ENCODE measurements at places on chromosomes 2 and 18.
A peak's percentile ranks its signal among the peaks of the same experiment; 100 is the strongest.

DNA sequence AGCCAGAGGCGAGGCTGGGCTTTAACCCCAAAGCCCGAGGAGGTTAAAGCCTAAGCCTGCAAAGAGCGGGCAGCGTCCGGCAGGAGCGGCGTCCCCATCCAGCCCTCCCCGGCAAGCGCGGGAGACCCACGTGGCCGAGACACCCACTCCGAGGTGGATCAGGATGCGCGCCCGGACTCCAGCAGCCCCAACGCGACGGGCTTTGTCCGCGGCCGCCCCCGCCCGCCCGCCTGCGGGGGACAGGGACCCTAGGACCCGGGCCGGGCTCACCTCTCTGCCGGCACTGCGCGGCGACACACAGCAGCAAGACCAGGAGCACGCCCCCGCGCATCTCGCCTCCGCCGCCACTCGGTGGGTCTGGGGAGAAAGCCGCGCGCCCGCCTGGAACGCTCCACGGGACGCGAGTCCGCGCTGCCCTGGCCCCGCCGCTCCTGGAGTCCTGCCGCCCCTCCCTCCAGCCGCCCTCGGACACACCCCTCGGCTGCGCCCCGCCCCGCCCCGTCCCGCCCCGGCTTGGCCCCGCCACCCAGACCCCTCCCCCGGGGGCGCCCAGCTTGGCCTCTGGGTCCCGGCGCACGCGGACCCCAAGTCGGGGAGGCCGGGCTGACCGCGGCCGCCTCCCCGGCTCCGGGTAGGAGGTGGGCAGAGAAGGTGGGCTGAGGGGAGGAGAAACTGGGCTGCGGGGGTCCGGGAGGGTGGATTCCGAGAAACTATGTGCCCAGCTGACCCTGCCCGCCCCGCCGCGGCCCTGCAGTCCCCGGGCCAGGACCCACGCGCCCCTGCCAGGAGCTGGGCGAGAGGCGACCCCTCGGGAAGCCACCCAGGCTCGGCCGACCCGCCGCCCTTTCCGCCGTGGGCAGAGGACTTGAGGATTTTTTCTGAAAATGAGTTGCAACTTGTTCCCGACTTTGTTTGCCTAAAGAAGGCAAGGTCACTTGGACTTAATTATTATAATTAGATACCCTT lies at the start of gene LAMA1:
LAMA1 (minus strand) TSS at position 408 of the 966 bp plus-strand sequence; CDS start at position 331, 77 bp downstream.
- no peak within 1 kb of the TSS for H3K27ac ChIP-seq
- DNase-seq = no peak
- peaks cover 13% of the 10 kb centered on the region for H3K27me3 ChIP-seq
- no peaks in the 10 kb centered on the region for H3K36me3 ChIP-seq

DNA sequence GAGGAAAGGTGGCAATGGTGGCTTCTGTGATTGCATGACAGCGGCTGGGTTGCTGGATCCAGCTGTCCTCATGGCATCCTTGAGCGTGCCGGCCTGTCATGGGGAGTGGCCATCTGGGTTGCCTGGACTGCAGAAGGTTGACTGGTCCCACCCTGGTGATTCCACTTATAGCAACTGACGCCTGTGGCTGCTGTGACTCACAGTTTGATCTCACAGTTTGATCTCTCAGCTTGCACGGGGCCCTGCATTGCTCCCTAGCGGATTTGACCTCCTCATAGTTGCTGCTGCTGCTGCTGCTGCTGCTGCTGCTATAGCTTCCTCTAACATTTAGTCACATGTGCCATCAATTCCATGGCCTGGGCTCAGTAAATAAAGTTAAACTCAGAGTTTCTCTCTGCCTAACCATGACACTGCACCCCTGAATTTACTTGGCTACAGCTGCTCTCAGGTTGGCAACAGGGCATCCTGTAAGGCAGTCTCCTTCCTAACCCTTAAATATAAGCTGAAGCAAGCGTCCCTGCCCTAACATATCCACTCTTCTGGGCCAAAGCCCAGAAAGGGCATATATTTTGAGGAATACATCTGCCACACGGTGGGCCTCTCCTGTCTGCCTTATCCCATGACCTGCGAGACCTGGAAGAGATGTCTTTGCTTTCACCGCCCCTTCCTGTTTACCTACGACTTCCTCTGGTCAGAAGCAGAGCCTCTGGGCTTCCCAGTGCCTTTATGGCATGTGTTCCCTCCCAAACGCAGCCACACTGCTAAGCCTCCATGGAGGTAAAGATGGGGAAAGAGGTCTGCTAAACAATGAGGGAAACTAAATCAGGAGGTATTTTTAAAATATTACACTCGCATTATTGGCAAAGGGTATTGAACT lies 37.8 kb upstream of the CCDC150 start:
- DNase-seq = no peak
- H3K27me3 ChIP-seq = no peaks in the 10 kb centered on the region
- H3K4me1 ChIP-seq = no peaks in the 10 kb centered on the region
- H3K36me3 ChIP-seq = no peaks in the 10 kb centered on the region

GRCh38 chr2:62042944-62043343 lies 137.5 kb downstream of the COMMD1 start:
- H3K4me1 ChIP-seq = no peaks in the 10 kb centered on the region
- no peaks in the 10 kb centered on the region for H3K36me3 ChIP-seq
- DNase-seq = no peak
- H3K4me3 ChIP-seq = no peak overlapping the region
- no peak overlapping the region for H3K27ac ChIP-seq
- no peaks in the 10 kb centered on the region for H3K27me3 ChIP-seq

GRCh38 chr2:234512884-234513669 lies 16.2 kb upstream of the ARL4C start:
- H3K27me3 ChIP-seq = no peaks in the 10 kb centered on the region
- no peak overlapping the region for H3K27ac ChIP-seq
- H3K4me1 ChIP-seq = no peaks in the 10 kb centered on the region
- no peak overlapping the region for H3K4me3 ChIP-seq

DNA sequence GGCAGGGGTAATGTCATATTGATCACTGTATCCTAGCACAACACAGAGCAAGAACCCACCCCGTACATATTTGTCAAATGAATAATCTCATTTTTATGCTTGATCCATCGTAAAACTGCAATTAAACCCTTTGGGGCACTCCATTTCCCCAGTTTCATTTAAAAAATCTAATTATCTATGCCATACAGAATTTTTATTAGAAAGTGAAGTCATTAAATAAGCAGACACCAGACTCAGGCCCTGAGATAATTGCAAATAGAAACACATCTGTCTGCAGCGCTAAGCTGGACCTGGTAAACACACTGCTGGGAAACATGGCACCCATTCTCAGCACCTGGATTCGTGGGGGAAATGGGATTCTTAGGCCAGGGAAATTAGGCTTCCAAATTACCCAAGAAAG lies 5.1 kb downstream of the CYRIA start:
- H3K4me1 ChIP-seq = peaks cover 19% of the 10 kb centered on the region
- H3K4me3 ChIP-seq = no peak overlapping the region
- no peak for DNase-seq
- H3K36me3 ChIP-seq = no peaks in the 10 kb centered on the region

GRCh38 chr2:237955640-237956401 lies 11.0 kb upstream of the UBE2F start:
- no peak for DNase-seq
- H3K27me3 ChIP-seq = peaks cover 18% of the 10 kb centered on the region
- no peaks in the 10 kb centered on the region for H3K36me3 ChIP-seq
- H3K4me3 ChIP-seq = peak overlapping the region; percentile 19

GRCh38 chr2:141766225-141766624 lies 364.6 kb downstream of the LRP1B start:
- H3K27ac ChIP-seq = no peak overlapping the region
- no peaks in the 10 kb centered on the region for H3K36me3 ChIP-seq
- no peak for DNase-seq
- H3K4me1 ChIP-seq = no peaks in the 10 kb centered on the region
- no peak overlapping the region for H3K4me3 ChIP-seq
- no peaks in the 10 kb centered on the region for H3K27me3 ChIP-seq

GRCh38 chr18:22681908-22682307 lies 251.2 kb upstream of the RBBP8 start:
- no peak for DNase-seq
- H3K4me3 ChIP-seq = no peak overlapping the region
- H3K27ac ChIP-seq = no peak overlapping the region
- H3K27me3 ChIP-seq = peaks cover 8% of the 10 kb centered on the region
- no peaks in the 10 kb centered on the region for H3K36me3 ChIP-seq
- no peaks in the 10 kb centered on the region for H3K4me1 ChIP-seq

GRCh38 chr2:43818761-43819160 lies 19.9 kb downstream of the ABCG5 start:
- H3K27ac ChIP-seq = no peak overlapping the region
- H3K27me3 ChIP-seq = peaks cover 3% of the 10 kb centered on the region
- DNase-seq = peak; percentile 22
- H3K36me3 ChIP-seq = no peaks in the 10 kb centered on the region

GRCh38 chr2:232604535-232604934 lies 28.9 kb upstream of the EFHD1 start:
- no peak overlapping the region for H3K27ac ChIP-seq
- H3K4me3 ChIP-seq = no peak overlapping the region
- no peak for DNase-seq
- no peaks in the 10 kb centered on the region for H3K27me3 ChIP-seq
- no peaks in the 10 kb centered on the region for H3K36me3 ChIP-seq
- peaks cover 9% of the 10 kb centered on the region for H3K4me1 ChIP-seq

- no peak overlapping the region for H3K4me3 ChIP-seq
- H3K36me3 ChIP-seq = no peaks in the 10 kb centered on the region
- DNase-seq = no peak
Observed at GRCh38 chr2:134216152-134216829, 37.6 kb upstream of the MGAT5 start.

GRCh38 chr18:37508207-37508606 lies 57.4 kb downstream of the CELF4 start:
- no peaks in the 10 kb centered on the region for H3K27me3 ChIP-seq
- H3K36me3 ChIP-seq = no peaks in the 10 kb centered on the region
- no peak for DNase-seq
- no peaks in the 10 kb centered on the region for H3K4me1 ChIP-seq
- H3K4me3 ChIP-seq = no peak overlapping the region

DNA sequence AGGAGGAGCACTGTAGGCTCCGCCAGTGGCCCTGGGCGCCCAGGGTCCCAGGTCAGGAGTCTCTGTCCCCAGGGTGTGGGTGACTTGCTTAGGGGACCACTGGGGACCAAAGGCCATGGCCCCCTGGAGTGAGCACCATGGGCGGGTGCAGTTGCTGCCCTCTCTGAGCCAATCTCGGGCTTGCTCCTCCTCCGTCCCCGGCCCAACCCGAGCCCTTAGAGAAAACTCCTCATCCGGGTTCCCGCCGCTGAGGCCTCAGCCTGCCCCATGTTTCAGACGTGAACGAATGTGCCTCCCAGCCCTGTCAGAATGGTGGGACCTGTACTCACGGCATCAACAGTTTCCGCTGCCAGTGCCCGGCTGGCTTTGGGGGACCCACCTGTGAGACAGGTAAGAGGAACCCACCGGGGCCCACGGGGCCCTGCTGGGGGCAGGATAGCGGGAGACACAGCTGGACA lies 38.6 kb downstream of the SNED1 start:
- peak overlapping the region; percentile 67 for H3K4me3 ChIP-seq
- peak overlapping the region; percentile 64 for H3K27ac ChIP-seq
- no peaks in the 10 kb centered on the region for H3K36me3 ChIP-seq
- no peak for DNase-seq
- H3K4me1 ChIP-seq = peaks cover 37% of the 10 kb centered on the region
- no peaks in the 10 kb centered on the region for H3K27me3 ChIP-seq

- no peak for DNase-seq
- H3K27ac ChIP-seq = no peak overlapping the region
- H3K4me3 ChIP-seq = no peak overlapping the region
- no peaks in the 10 kb centered on the region for H3K36me3 ChIP-seq
- H3K27me3 ChIP-seq = no peaks in the 10 kb centered on the region
Observed at GRCh38 chr2:20432714-20433113, 14.2 kb upstream of the RHOB start.

- H3K4me3 ChIP-seq = no peak overlapping the region
- no peaks in the 10 kb centered on the region for H3K4me1 ChIP-seq
- no peak for DNase-seq
- no peaks in the 10 kb centered on the region for H3K36me3 ChIP-seq
- no peak overlapping the region for H3K27ac ChIP-seq
- H3K27me3 ChIP-seq = no peaks in the 10 kb centered on the region
Observed at GRCh38 chr18:37861981-37862380, 296.4 kb upstream of the CELF4 start.

DNA sequence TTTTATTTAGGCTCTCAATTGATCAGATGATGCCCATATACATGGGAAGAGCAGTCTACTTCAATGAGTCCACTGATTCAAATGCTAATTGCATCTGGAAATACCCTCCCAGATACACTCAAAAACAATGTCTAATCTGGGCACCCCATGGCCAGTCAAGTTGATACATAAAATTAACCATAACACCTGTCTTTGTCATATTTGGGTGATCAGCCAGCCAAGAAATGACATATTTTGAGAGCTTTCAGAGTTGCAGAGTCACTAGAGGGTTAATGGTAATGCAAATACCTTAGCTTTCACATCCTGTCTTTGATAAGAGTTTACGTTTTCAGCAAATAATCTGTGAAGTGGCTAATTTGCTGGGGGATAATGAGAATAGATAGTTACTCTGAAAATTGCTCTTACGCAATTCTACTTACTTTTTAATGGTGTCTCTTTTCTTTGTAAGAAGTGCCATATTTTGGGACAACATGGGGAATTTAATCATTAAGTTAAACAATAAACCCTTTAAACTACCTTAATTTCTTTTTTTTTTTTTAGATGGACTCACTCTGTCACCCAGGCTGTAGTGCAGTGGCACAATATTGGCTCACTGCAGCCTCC lies 49.1 kb downstream of the CCDC195 start:
- no peaks in the 10 kb centered on the region for H3K4me1 ChIP-seq
- no peak for DNase-seq
- no peaks in the 10 kb centered on the region for H3K27me3 ChIP-seq
- no peak overlapping the region for H3K4me3 ChIP-seq
- no peak overlapping the region for H3K27ac ChIP-seq
- no peaks in the 10 kb centered on the region for H3K36me3 ChIP-seq

DNA sequence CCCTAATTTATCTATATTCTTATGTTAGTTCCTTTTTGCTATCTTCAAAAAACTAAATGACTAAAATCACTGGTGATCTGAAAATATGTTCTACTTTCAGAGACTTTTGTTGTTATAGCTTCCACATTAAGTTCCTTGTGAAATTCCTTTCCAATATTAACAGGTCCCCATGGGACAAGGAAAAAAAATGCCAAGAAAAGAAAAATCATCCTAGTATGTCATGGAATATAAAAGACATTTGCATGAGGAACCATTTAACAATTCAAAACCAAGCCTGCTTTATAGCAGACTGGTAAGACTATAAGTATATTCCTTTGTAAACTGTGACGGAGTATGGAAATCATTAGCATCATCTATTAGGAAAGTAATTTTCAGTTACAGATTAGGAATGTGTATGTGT lies 48.1 kb downstream of the COBLL1 start:
- no peaks in the 10 kb centered on the region for H3K27me3 ChIP-seq
- H3K36me3 ChIP-seq = no peaks in the 10 kb centered on the region
- H3K27ac ChIP-seq = no peak overlapping the region
- no peaks in the 10 kb centered on the region for H3K4me1 ChIP-seq
- no peak for DNase-seq

GRCh38 chr18:24611075-24611474 lies 150.6 kb downstream of the HRH4 start:
- H3K36me3 ChIP-seq = no peaks in the 10 kb centered on the region
- H3K4me1 ChIP-seq = no peaks in the 10 kb centered on the region
- DNase-seq = no peak
- no peaks in the 10 kb centered on the region for H3K27me3 ChIP-seq

All from CD4-positive, alpha-beta T cell (primary cell).